ENCODE measurements at places on chromosomes 2 and 18.

GRCh38 chr18:3993941-3994687 is 461.0 kb downstream of the DLGAP1 start:
- DNase-seq, result no peak

DNA sequence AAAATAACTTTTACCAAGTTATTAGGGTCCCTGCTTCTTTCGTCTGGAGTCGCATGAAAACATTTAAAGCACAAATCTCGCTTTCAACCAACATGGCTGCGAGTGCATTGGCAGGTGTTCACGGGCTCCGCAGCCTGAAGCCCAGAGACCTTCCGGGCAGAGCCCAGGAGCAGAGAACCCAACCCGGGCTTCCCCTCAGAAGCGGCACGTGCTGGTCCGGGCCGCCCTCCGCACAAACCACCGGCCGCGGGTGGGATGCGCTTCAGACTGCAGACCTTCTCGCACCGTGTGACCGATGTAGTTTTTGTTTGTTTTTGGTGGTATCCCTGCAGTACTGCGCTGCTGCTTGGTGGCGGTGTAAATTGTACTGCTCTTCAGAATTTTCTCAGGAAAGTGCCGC is 105.6 kb upstream of the TPO start:
- DNase-seq, result no peak

- no peak for DNase-seq
These were observed 192.5 kb downstream of the HAUS1 start for GRCh38 chr18:46296656-46297055.

DNA sequence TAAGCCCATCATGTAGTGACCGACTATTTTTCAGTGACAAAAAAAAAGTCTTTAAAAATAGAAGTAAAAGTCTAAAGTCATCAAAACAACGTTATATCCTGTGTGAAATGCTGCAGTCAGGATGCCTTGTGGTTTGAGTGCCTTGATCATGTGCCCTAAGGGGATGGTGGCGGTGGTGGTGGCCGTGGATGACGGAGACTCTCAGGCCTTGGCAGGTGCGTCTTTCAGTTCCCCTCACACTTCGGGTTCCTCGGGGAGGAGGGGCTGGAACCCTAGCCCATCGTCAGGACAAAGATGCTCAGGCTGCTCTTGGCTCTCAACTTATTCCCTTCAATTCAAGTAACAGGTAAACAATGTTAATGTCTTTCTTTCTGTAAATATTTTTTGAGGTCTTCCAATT is at the start of gene CD28:
TSS of gene CD28 (plus strand) at position 237 of the 400 bp plus-strand sequence. CDS start at position 295, 58 bp downstream.
- peak; percentile 96 for DNase-seq

- no peak for DNase-seq
These were observed 302.3 kb upstream of the VWC2L start for GRCh38 chr2:214108598-214108997.
